ENCODE measurements at places on chromosomes 16 and 17.

DNA sequence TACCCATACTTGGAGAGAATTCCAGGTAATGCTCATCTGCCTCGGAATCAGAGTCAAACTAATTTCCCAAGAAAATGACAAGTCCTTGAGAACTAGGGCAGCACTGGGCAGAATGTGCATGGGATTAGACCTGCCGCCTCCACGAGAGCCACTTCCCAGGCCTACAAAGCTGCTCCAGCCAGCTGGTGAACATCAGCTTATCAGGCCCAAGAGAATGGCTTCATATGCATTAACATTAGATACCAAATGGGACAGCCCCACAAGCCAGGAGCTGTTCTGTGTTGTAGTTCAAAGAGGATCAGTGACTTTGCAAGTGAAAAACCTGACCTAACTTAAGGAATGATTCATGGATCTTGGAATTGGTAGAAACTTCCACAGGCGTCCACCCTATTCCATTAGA lies 203.3 kb downstream of the CYLD start:
- H3K36me3 ChIP-seq, result no peaks in the 10 kb centered on the region
- no peaks in the 10 kb centered on the region for H3K4me1 ChIP-seq
- H3K4me3 ChIP-seq, result no peak overlapping the region
- H3K27ac ChIP-seq, result no peak overlapping the region
- no peaks in the 10 kb centered on the region for H3K27me3 ChIP-seq

GRCh38 chr17:6000426-6000825 lies 69.8 kb upstream of the WSCD1 start:
- peaks cover 2% of the 10 kb centered on the region for H3K27me3 ChIP-seq
- no peaks in the 10 kb centered on the region for H3K36me3 ChIP-seq
- H3K27ac ChIP-seq, result no peak overlapping the region
- DNase-seq, result no peak
- no peaks in the 10 kb centered on the region for H3K4me1 ChIP-seq

- peak overlapping the region; percentile 94 for H3K27ac ChIP-seq
- DNase-seq, result peak; percentile 27
- no peaks in the 10 kb centered on the region for H3K27me3 ChIP-seq
- H3K4me1 ChIP-seq, result peaks cover 43% of the 10 kb centered on the region
- H3K4me3 ChIP-seq, result peak overlapping the region; percentile 94
Observed at GRCh38 chr17:63698381-63698885, 1.5 kb downstream of the LIMD2 start.

DNA sequence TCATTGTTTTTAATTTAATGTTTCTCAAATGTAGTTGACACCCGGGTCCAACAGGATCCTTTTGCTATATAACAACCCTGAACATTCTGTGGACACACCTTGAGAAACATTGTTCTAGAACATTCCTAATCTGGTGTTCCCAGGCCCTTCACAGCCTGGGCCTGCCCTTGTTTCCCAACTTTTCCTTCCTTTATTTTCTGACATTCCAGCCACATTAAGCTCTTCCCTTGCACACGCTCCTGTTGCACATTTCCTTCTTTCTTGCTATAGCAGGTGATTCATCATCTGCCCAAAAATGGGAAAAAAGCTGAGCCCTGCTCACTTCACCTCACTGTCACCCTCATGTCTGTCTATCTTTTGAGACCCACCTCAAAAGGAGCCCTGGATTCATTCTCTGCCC lies 67.9 kb upstream of the MARCHF10 start:
- no peaks in the 10 kb centered on the region for H3K4me1 ChIP-seq
- H3K36me3 ChIP-seq, result no peaks in the 10 kb centered on the region
- H3K27me3 ChIP-seq, result peaks cover 6% of the 10 kb centered on the region
- no peak for DNase-seq
- H3K4me3 ChIP-seq, result no peak overlapping the region
- no peak overlapping the region for H3K27ac ChIP-seq
